ENCODE measurements at places on chromosomes 5 and 9. TPM values are rescaled to one million over a fixed set of nuclear protein-coding genes. Genes with fewer than 3 reads are reported as not detected.

Gene ZNF608
- 15.3 TPM for total RNA-seq

Gene TMEM215
- not detected for total RNA-seq

Gene CD74
- total RNA-seq, result 486 TPM

Gene MSMP
- total RNA-seq, result not detected

Gene PTPN3
- 6.3 TPM for total RNA-seq

Gene ADAMTSL1
- 3.4 TPM for total RNA-seq

Gene PFN3
- not detected for total RNA-seq

Gene HARS2
- 15.9 TPM for total RNA-seq

Gene SPINK5
- 0.45 TPM for total RNA-seq

Gene C9orf153
- 0.55 TPM for total RNA-seq

Gene C5orf34
- 1.2 TPM for total RNA-seq

Gene MARVELD2
- 0.58 TPM for total RNA-seq

Gene CACFD1
- total RNA-seq, result 9.3 TPM

Gene FOXD4L6
- not detected for total RNA-seq

Gene GABRG2
- total RNA-seq, result not detected

Gene FAM151B
- 4.0 TPM for total RNA-seq

Gene MSX2
- total RNA-seq, result 1.8 TPM

Gene DBH
- total RNA-seq, result not detected

Gene RNF183
- total RNA-seq, result not detected

Gene PIP5KL1
- 2.2 TPM for total RNA-seq

Gene CCDC192
- 0.51 TPM for total RNA-seq

Gene EQTN
- not detected for total RNA-seq

Gene PDE8B
- total RNA-seq, result 37.5 TPM

Gene CER1
- total RNA-seq, result not detected

Gene GRM6
- not detected for total RNA-seq

Gene GFI1B
- total RNA-seq, result not detected

Gene SPATA6L
- 5.4 TPM for total RNA-seq

Gene LHX6
- 20.9 TPM for total RNA-seq

Gene CAMK2A
- not detected for total RNA-seq

Gene SMARCA2
- 136 TPM for total RNA-seq

Gene LRRC19
- total RNA-seq, result not detected

Gene DNAJC25
- total RNA-seq, result 7.5 TPM

Gene KIAA0825
- total RNA-seq, result 3.8 TPM

Gene IL4
- not detected for total RNA-seq

Gene C9orf50
- total RNA-seq, result not detected

Gene TSSK1B
- total RNA-seq, result not detected

Gene GAS1
- total RNA-seq, result 91.5 TPM

Gene OLFML2A
- total RNA-seq, result 10.7 TPM

Gene HMCN2
- 3.1 TPM for total RNA-seq

Gene ZNF462
- total RNA-seq, result 45.2 TPM

Gene TAF11L10
- total RNA-seq, result not detected

Gene SPRY4
- 79.7 TPM for total RNA-seq

Gene FRRS1L
- 0.32 TPM for total RNA-seq

Gene PCDHB14
- 1.9 TPM for total RNA-seq

Gene STPG3
- total RNA-seq, result not detected

Gene PCDHGA5
- 2.7 TPM for total RNA-seq

Gene KCNIP1
- not detected for total RNA-seq

Gene PCDHGB1
- 1.3 TPM for total RNA-seq

Gene PCDHGA3
- total RNA-seq, result 2.2 TPM
